ENCODE measurements at places on chromosomes 12 and 14.

DNA sequence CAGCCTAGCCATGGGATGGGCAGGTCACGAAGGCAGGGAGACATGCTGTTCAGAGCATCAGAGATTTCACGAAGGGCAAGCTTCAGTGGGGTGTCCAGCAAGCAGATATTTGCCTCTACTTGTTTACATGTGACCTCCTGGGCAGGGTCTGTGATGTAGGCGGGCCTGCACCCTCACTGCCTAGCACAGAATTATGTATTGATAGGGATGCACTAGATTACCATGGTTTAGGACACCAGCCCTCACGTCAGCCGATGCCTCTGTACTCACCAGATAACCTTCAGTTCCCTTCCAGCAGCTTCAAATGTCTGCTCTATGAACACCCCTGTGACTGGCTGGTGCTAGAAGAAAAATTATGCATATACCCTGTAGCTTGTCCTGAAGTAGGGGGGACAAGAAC is 5.1 kb upstream of the EIF5 start:
- no peak for DNase-seq

GRCh38 chr14:69241577-69241976 is 18.4 kb upstream of the GALNT16 start:
- DNase-seq, result no peak

- DNase-seq, result no peak
These were observed 118.6 kb upstream of the SYT1 start for GRCh38 chr12:78746001-78746400.

- DNase-seq, result no peak
These were observed 116.0 kb downstream of the PRKCH start for GRCh38 chr14:61437381-61437780.

DNA sequence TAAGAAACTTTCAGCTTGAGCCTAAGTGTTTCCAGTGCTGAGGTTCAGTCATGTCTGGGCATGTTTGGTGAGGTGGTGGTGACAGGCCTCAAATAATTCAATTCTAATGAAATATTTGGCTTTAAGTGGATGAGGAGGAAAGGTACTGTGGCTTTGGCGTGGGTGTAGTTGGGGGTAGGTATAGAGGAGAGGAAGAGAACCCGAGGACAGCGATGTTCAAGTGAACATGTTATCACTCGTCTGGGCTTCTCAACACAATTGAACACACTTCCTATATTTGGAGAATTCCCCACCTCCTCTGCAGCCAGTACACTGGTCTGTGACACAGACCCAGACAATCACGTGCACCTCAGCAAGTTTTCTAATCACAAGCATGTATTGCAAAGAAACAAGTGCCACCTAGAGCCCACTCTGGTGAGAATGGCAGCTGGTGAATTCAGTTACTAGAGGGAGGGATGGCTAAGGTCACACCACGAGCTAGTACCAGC is 53.0 kb downstream of the IFNG-AS1 start:
- DNase-seq, result no peak

GRCh38 chr14:104105071-104105821 is 19.7 kb downstream of the ASPG start:
- no peak for DNase-seq

DNA sequence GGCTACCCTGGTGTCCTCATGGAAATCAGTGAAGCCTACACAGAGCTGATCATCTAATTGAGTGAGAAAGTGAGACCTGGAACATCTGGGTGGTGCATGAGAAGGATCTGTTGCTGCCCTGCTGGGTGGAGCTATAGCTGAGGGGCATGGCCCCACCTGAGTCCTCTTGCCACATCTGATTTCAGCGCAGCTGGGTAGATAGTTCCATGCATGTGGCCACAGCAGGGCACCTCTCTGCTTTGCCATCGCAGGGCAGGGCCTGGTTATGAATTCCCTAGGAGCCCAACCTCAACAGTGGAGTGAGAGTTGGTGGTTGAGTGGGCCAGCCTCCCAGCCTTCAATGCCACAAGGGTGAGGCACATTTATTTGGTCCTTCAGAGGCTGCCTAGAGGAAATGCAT is 407.8 kb downstream of the BCL11B start:
- no peak for DNase-seq

- no peak for DNase-seq
These were observed 39.1 kb downstream of the CCDC85C start for GRCh38 chr14:99564926-99565259.

DNA sequence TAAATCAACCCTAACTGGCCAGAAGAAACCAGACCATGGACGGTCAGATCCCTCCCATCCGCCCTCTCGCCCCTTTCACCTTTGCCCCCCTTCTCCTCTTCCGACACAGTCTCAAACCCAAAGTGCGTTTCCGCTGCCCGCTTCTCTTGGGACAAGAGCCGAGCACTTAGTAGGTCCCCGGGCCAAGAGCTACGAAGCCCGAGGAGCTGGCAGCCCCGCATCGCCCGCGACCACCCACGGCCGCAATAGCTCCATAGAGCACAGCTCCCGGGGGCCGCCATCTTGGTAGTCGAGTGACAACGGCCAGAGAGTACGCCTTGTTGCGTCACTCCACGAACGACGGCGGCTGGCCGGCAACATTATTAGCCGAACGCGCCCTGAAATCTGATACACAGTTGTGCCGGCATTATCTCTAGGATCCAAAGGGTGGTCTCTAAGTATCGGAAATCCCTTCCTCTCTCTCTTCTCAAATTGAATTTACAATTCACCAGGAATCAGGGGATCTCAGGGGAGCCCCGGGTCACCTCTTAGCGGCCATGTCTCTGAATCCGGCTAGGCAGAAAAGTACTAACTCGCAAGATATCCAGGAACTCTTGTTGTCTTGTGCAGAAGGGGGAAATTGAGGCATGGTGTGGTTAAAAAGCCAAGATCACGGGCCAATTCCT is at the start of gene COQ5:
Gene COQ5, minus strand, starts transcription at position 298 of the 665 bp plus-strand sequence. Its CDS starts 17 bp downstream, at position 281.
- DNase-seq, result peak; percentile 56

- no peak for DNase-seq
These were observed 198.6 kb downstream of the BCAT1 start for GRCh38 chr12:24750263-24750662.

GRCh38 chr14:22955702-22956569 is 954 bp downstream of the HAUS4 start:
- no peak for DNase-seq

DNA sequence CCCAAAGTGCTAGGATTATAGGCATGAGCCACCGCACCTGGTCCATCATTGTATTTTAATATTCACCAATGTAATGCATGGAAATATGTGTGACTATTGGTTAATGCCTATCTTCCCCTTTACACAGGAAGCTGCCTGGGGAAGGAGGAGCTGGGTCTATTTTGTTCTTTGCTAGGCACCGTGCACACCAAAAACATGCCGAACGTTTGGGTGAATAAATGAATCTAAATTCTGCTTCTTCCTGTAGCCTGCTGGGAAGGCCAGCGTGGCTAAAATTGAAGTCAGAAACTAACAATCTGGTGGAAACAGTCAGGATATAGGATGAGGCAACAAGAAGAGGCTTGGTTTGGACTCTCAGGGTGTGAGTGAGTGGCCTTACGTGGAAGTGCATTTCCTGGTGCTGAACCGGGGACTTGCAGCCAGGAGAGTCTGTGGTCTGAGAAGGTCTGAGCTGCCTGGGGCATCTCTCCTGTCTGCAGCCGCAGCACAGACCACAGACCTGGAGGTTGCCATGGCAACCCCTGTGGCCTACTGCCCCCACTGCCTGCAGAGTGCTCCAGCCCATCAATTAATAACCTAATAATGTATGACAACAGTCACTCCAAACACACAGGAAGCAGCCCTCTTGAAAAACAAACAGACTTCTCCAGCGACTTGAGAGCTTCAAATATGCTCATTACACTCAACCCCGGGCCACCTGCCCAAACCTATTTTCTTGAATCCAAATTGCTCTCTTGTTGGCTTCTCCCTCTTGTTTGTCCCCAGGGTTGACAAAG is 5.5 kb upstream of the GPR68 start:
- no peak for DNase-seq

DNA sequence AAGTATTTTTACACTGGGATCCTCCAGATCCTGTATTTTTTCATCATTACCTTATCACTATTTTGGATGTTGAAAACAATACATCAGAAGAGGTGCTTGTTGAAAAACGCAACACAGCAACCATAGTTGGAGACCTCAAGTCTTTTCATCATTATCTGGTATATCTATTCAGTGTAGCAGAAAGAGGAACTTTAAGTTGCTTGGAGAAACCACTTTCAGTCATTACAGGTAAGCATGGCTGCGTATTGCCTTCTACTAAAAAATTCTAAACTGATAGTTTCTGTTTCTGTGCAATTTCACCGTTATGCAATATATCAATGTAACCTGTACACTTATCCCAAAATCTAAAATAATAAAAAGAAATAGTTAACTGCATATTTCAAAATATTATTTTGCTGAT is 32.2 kb upstream of the PTPRQ start:
- no peak for DNase-seq

DNA sequence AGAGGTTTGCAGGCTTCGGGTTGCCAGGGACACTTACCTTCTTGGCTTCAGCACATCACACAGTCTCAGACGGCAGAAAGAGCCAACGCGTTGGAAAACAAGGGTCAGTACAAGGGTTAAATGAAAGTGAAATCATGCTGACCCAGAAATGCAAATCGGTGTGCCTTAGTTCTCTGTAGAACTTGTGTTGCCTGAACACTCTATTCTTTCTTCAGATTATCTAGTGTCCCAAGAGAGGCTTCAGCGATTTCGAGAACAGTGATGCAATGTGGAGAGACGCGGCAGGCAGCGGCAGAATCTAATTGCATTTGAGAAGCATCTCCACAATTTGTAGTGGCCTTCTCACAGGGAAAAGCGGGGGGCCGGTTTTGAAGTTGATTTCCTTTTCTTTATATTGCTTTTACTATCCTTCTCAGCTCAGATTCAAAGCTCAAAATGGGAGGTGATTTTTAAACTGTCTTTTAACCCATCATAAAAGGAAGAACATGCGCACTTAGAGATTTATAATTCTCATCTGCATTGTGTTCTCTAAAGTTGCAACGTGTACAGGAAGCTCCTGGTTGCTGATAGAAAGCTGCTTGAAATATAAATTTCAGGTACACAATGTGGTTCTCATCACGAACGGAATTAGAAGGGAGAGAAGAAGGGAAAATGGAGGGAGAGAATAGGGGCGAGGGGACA is 67.8 kb upstream of the EGLN3 start:
- no peak for DNase-seq

DNA sequence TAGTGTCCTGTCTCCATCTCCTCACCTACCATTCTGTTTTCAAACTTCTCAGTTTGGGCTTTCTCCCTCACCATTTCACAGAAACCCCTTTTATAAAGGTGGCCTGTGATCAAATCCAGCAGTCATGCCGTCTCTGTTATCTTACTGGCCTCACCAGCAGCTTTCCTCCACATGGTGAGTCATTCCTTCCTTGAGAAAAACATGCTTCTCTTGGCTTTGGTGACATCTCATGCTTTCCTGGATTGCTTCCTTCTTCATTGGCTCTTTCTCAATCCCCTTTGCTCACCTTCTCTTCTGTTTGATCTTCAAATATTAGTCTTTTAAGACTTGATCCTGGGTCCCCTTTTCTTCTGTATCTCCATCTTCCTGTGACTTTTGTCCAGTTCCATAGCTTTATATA is 164.9 kb downstream of the ANO4 start:
- DNase-seq, result no peak

GRCh38 chr12:123094349-123095077 is 56.4 kb downstream of the PITPNM2 start:
- DNase-seq, result no peak

DNA sequence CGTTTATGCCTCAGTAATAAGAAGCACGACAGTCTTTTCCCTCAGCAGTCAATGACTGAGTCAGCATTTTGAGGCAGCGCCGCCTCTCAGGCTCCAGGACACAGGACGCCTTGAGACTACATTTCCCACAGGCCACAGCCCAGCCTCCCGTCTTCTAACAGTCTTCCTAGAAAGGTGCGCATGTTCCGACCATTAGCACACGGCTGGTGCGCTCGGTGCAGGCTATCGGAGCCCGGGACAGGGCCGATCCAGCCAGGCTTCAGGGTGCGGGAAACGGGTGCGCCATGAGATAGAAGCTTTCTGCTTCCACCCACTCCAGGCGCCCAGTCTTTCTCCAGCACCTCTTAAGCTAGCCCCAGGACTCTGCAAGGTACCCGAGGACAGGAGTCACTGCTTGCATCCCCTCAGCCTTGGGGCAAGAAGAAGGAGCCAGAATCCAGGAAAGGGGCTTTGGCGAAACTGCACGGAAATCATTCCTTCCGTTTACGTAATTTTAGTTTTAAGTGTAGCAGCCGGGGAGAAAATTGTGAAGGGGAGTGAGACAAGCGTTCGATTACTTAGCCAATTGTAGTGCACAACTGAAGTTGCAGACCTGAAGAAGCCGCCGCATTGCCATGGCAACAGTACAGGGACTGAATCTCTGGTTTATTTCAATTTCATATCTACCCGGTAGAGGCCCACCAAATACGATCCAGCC is 54.0 kb downstream of the ZNF641 start:
- DNase-seq, result peak; percentile 14

DNA sequence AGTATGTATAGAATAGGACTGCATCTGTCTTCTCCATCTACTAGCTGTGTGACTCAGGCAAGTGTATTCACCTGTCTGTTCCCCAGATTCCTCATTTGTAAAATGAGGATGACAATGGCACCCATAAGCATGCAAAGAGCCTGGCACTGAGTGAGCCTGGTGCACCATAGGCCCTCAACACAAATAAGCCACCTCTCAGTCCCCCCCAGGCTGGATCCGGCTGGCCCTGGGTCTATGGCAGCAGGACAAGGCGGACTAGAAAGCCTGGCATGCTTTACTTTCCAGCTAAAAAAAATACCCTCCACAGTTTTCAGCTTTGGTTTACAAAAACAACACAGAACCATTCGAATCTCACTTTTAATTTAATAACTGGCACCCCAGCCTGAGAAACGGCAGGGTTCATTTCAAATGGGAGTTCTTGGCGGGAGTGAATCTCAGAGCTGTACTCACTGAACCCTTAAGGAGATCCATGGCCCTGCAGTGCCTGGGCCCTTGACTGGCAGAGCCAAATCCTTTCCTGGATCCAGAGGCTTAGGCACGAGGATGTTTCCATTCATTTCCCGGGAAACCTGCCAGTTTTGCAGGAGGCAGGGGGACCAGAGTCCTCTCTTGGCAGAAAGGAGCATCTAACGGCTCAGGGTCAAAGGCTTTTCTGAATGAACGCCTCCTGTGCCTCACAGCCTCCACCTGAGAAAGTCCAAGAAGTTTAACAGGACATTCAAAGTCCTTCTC is 17.7 kb downstream of the SYNE3 start:
- DNase-seq, result no peak

GRCh38 chr14:55220230-55220629 is 28.8 kb upstream of the DLGAP5 start:
- no peak for DNase-seq

- no peak for DNase-seq
These were observed 21.8 kb upstream of the C14orf180 start for GRCh38 chr14:104557766-104558165.

Data from HuH-7 (cell line).